ENCODE measurements at places on chromosomes 16 and 17.

DNA sequence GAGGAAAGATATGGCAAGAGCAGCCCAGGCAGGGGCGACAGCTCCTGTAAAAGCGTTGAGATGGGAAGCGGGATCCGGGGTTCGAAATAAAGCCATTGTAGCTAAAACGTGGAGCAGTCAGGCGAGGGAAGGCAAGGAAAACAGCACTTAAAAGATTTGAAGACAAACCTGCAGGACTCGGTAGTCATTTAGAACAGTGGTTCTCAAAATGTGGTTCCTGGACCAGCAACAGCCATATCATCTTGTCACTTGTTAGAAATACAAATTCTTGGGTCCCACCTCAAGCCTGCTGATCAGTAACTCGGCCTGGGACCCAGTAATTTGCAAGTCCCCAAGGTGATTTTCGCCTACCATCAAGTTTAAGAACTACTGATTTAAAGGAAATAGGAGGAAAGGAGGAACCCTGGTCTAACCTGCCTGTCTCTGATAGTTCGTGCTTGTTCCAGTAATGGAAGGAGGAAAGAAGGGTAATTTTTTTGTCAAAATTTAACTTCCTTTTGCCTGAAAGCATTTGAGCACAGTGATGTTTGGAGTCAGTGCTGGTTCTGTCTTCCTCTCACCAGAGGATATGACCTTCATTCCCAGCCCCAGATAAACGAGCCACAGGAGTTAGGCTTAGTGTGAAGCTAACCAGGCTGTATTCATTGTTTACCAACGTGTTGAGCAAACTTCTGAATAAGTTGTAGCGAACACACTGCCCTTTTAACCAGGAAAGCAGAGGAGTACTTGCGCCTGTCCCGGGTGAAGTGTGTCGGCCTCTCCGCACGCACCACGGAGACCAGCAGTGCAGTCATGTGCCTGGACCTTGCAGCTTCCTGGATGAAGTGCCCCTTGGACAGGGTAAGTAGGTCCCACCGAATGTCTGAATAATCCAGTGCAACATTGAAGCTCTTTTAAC is 1.1 kb downstream of the ORC6 start:
- DNase-seq, result peak; percentile 15

- no peak for DNase-seq
Measured at GRCh38 chr16:49651226-49651625, 204.7 kb downstream of the ZNF423 start.

GRCh38 chr17:73612031-73612472 is 32.2 kb downstream of the SDK2 start:
- DNase-seq, result no peak

- no peak for DNase-seq
Measured at GRCh38 chr17:57852092-57852954, 2.5 kb upstream of the MRPS23 start.

DNA sequence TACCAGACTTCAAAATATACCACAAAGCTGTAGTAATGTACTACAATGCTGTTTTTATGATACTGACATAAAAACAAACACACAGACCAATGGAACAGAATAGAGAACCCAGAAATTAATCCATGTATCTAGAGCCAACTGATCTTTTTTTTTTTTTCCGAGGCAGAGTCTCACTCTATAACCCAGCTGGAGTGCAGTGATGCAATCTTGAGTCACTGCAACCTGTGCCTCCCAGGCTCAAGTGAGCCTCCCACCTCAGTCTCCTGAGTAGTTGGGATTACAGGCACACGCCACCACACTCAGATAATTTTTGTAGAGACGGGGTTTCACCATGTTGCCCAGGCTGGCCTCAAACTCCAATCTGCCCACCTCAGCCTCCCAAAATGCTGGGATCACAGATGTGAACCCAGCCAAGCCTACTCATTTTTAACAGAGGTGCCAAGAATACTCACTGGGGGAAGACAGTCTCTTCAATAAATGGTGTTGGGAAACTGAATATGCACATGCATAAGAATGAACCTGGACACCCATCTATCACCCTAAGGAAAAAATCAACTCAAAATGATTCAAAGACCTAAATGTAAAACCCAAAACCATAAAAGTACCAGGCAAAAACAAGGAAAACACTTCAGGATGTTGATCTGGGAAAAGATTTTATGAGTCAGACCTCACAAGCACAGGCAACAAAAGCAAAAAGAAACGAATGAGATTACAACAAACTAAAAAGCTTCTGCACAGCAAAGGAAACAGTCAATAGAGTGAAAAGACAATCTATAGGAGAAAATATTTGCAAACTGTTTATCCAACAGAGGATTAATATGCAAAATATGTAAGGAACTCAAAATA is 63.1 kb downstream of the STX8 start:
- DNase-seq, result no peak

- no peak for DNase-seq
Measured at GRCh38 chr16:65634833-65635232, 513.0 kb upstream of the CDH11 start.

- DNase-seq, result no peak
Measured at GRCh38 chr17:15466131-15466530, 1.3 kb downstream of the CDRT4 start.

DNA sequence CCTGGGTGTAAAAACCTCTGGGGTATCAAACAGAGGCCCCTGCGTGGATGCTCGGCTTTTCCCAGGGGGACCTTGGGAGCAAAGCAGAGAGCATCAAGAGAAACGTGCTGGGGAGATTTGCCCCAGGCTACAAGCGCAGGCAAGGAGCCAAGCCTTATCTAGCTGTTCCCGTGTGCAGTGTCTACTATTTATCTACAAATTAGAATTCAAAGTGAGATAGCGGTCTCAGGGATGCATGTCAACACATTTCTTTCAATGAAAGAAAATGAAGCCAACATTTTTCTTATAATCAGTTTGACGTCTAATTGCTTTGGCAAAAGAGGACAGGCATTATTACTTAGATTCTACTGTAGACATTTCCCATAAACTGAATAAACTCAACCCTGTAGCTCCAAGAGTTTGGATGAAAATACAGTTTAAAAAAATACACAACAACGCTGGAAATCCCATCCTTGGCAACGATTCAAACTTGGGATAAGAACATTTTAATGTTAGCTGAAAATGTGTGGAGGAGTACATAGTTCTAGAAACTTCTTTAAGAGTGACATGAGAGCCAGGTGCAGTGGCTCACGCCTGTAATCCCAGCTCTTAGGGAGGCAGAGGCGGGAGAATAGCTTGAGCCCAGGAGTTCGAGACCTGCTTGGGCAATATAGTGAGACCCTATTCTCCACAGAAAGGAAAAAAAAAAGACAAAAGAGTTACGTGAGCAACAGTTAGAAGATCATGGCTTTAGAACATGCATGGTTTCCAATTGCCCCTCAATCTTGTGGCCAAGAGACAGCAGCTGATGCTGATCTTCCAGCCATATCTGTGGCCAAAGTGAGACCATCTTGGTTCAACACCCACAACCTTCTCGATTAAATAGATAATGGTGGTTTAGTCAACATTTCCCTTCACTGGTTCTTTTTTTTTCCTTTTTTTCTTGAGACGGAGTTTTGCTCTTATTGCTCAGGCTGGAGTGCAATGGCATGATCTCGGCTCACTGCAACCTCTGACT is 7.2 kb downstream of the SPNS3 start:
- DNase-seq, result no peak

- DNase-seq, result no peak
Measured at GRCh38 chr17:27471321-27472269, 15.3 kb downstream of the KSR1 start.

- DNase-seq, result no peak
Measured at GRCh38 chr17:68470961-68471360, 13.7 kb upstream of the WIPI1 start.

- DNase-seq, result no peak
Measured at GRCh38 chr17:9056566-9056965, 35.3 kb downstream of the NTN1 start.

DNA sequence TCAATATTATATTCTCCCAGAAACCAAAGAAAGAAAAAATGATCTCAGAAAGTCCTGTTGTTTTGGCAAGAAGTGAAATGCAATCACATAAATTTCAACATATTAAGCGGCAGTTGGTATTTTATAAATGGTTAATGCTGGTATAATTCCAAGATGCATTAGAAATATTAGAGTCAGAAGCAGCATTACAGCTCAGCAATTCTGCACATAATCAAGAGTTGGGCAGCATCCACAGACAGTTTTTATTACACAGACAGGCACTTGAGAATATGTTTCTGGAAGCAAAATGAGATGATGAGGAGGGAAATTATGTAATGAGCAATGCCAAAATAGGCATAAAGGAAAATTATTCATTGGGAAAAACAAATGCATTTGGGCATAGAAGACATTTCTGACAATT is 148.1 kb downstream of the KCNJ2 start:
- DNase-seq, result no peak

GRCh38 chr16:1533443-1533951 is at the start of gene TMEM204:
TSS of gene TMEM204 (plus strand) at chr16:1533666. CDS start at chr16:1534276, 610 bp downstream.
- no peak for DNase-seq

GRCh38 chr16:51172368-51172767 is 21.3 kb upstream of the SALL1 start:
- no peak for DNase-seq

GRCh38 chr17:43917348-43918025 is 10.2 kb upstream of the MPP2 start:
- DNase-seq, result no peak

- peak; percentile 50 for DNase-seq
Measured at GRCh38 chr16:66740010-66740409, 11.4 kb downstream of the DYNC1LI2 start.

DNA sequence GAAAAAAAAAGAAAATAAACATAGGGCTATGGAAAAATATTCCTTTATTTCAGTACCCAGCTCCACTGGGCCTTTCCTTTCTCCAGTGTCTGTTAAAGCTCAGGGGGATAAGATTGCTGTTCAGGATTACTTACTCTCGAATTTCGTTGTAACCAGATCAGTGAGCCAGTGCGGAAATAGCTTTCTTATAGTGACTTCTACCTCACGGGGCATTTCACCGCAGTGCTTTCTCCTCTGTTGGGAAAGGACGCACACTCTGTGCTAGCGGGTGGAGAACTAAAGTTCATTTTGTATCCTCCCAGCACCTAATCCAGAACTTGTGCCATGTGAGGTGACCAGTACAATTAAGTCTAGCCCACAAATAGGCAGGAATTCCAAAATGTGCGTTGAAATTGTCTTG is 38.3 kb downstream of the RPA1 start:
- no peak for DNase-seq

DNA sequence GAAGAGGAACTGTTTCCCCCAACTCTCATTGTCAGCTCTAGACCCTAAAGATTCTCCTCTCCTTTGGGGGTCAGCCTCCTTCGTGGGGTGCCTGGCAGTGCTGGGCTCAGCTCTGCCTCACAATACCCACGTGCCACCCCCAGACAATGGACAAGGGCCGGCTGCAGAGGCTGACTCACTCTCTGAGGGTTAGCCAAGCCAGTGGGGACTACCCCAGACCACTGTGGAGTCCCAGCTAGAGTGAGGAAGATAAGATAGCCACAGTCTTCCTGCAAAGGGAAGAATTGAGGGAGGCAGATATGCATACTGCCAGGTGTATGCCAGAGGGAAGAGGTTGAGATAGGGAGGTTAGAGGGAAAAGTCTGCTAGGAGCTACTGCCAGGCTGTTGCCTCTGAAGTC is 13.5 kb upstream of the MTMR4 start:
- no peak for DNase-seq

GRCh38 chr17:48202959-48203358 is 95.4 kb downstream of the SNX11 start:
- DNase-seq, result no peak

- no peak for DNase-seq
Measured at GRCh38 chr17:49850772-49851386, 3.0 kb upstream of the TAC4 start.

DNA sequence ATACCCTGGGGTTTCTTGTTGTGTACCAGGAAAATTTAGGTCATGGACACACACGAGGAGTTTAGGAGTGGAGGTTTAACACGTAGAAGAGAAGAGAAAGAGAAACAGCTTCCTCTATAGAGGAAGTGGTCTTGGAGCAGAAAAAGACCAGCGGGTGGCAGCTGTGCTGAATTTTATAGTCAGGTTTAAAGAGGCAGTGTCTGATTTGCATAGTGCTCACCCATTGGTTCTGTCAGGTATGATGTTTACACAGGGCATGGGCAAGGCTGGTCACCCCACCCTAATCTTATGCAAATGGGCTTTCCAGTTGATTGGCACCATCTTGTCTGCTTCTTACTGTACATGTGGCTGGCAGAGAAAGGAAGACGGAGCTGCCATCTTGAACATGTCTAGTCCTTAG is 309.0 kb downstream of the CDH13 start:
- DNase-seq, result no peak

- DNase-seq, result no peak
Measured at GRCh38 chr16:5216441-5217080, 119.0 kb upstream of the EEF2KMT start.

DNA sequence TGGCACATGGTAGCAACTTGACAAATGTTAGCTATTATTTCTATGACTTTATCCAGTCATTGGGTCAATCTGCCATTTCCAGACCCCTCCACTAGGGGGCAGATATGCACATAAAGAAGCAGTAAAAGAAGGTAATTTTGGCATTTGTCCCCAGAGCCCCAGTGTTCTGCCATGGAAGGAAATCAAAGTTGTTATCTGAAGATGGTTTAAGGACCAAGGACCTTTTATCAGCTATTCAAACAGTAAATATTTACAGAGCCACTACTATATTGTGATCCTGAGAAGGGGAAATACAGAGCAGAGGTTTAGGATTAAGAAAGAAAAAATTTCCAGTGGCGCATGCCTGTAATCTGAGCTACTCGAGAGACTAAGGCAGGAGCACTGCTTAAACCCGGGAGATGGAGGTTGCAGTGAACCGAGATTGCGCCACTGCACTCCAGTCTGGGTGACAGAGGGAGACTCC is 20.0 kb downstream of the TRAF4 start:
- DNase-seq, result peak; percentile 85

DNA sequence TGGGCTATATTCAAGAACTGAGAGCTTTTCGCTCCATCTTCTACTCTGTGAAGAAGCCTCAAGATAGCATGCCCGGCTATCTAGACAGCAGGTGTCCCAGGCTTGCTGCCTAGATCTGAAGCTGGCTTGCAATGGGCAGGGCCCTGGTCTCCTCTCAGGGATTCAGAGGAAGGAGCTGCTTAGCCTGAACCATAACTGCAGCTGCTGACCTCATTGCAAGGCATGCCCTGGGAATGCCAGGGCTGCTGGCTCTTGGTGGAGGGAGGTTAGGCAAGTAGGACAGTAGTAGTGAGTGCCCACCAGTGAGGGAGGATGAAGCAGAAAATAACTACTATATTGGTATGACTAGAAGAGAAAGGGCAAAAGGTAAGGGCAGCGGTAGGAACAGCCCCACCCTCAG is 21.3 kb upstream of the SLC35B1 start:
- no peak for DNase-seq

DNA sequence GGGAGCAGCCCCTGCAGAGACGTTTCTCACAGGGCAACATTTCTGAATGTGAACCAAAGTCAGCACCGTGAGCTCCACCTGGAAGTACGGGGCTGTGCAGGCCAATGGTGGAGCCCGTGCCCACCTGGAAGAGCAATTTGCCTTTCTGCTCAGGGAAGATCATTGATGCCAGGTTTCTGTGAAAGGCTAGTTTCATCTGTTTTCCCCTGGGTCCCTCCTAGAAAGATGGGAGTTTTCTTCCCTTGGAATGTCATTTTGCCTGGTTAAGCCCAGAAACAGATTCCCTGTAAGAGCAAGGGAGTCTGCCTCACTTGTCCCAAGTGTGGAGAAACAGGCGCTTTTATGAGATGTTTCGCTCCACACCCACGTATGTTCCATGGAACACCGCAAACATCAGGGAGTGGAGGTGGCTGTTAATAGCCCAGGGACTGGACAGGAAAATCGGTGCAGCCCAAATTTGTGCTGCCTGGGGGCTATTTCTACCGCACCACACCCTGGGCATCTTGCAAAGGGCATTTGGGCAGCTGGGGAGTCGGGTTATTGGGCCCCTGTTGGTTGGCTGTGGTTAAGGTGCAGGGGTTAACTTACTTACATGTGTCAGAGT is 2.6 kb downstream of the SLC6A4 start:
- no peak for DNase-seq

- no peak for DNase-seq
Measured at GRCh38 chr16:15502041-15502725, 67.8 kb downstream of the BMERB1 start.

Measured in HuH-7 (cell line).